ENCODE measurements at places on chromosomes 7 and 10.

GRCh38 chr7:155207326-155208002 lies 90.2 kb upstream of the INSIG1 start:
- no peak for DNase-seq

GRCh38 chr10:17523246-17523753 lies 68.9 kb upstream of the ST8SIA6 start:
- DNase-seq, result no peak

- no peak for DNase-seq
Observed at GRCh38 chr7:83077328-83077727, 85.4 kb downstream of the PCLO start.

GRCh38 chr10:80664071-80664680 lies 126.5 kb downstream of the SH2D4B start:
- no peak for DNase-seq

DNA sequence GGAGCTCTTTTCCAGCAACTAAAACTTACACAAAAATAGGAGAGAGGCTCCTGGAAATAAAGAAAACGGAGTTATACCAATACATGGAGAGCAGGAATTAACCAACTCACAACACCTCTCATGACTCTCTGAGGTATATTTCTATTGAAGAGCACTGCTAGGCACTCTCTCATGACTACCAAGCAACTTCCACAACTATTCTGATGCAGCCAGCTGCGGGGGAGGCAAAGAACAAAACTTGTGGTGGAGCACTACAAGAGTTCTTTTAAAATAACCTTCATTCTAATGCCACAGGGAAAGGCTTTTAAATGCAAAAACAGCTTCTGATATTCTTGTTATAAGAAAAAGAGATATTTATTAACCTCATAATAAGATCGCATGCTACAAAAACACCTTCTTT lies 140.7 kb downstream of the SLC25A13 start:
- no peak for DNase-seq
